Stimulated activated CD8-positive, alpha-beta memory T cell treated with anti-CD3 and anti-CD28 coated beads, Interleukin-4, amount 100 ng/mL, for 1 hour (primary cell): ENCODE measurements at places on chromosomes 11 and 22.

DNA sequence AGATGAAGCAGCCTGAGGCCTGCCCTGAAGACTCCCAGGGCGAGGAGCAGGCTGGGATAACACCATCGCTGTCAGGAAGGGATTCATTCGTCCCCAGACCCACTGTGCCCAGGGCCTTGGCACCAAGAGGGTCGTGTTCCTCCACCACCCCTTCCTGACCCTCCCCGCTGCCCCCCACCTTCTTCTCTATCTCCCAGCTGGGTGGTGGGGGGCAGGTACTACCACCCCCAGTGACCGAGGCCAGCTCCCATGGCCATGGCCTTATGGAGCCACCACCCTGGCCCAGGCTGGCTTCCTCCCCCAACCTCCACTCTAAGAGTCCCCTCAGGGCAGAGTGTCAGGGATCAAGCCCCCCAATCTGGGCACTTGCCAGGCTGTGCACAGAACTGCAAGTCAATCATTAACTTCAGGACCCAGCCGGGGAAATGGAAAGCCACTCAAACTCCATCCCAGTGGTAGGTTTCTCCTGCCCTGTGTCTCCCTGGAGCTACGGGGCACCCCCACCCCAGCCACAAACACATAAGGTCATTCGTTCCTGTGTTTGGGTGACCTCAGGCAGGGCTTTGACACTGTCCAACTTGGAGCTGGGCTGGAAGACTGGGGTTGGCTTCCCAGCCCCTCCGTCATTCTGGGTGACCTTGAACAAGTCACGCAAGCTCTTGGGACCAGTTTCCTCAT lies 33.3 kb upstream of the WNT11 start:
- DNase-seq, result no peak

DNA sequence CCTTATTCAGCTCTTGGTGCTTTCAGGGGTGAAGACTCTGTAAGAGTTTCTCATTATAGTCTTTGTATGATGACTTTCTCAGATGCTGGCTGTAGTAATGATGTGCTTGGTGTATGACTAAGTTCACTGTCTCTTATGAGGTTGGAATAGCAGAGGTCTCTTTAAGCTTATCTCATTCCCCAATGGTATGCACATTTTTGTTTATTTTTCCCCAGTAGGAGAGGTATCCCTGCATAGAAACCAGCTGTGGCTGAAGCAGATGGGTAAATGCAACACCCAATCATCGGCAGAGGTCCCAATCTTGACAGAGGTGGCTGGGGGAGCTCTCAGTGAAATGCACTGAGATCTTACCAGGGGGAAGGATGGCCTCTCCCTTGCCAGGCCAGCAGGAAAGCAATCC lies 34.6 kb downstream of the BBOX1 start:
- no peak for DNase-seq

DNA sequence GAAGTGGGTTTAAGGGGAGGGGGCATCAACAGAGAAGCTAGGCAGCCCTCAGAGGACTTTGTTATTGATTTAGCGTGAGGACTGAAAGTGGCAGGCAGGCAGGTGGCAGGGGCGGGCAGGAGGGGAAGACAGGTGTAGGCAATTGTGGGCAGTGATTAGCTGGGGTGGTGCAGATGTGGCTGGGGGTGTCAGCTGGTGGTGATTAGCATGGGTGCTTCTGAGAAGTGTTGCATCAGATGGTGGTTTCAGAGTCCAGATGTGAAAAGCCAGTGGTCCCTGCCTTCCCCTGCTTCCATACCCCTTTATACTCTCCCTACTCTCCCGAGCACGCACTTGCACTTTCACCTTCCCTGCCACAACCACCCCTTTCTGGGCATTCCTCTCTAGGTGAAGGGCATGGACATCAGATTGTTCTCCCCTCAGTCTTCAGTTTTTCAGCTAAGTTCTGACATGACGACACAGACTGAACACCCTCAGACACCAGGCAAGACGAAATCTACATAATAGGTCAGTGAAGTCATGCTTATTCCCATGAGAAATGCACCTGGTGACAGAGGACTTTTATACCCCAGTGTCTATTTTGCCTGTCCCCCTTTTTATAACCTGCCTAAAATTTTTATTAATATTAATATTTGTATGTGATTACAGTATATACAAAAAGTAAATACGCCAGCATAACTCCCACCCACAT lies 435.7 kb upstream of the CADM1 start:
- DNase-seq, result no peak

GRCh38 chr22:50218153-50218995 lies 17.6 kb downstream of the SELENOO start:
- no peak for DNase-seq

GRCh38 chr11:66720223-66720898 lies 8.7 kb downstream of the SPTBN2 start:
- DNase-seq, result no peak

DNA sequence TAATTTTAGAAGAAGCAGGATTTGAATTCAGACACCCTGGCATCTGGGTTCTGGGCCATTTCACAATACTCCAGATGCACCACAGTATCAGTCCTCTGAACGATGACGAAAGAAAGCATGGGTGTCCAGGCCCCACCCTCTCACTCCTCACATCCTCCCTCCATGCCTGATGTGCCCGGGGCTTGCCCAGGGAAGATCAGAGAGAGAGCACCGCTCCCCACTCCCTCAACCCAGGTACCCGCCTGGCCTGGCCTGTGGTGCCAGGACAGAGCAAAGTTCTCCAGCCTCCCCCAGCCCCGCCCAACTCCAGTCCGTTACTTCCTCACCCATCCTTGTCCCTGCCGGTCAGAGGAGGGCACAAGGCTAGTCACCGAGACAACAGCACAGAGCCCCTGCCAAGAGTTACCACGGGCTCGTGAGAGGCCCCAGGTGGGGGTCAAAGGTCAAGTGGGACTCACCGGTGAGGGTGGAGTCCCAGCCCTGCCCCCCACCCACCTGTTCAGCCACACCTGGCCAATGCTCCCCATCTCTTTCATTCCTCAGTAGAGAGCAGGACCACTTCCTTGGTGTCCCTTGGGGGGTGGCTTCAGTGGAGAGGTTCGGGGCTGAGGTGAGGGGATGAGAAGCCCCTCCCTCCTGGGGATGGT lies 8.1 kb downstream of the BCL9L start:
- DNase-seq, result no peak

GRCh38 chr11:34387653-34388052 lies 29.8 kb upstream of the ABTB2 start:
- DNase-seq, result no peak

GRCh38 chr11:117502015-117502778 lies 174.5 kb downstream of the CEP164 start:
- no peak for DNase-seq

DNA sequence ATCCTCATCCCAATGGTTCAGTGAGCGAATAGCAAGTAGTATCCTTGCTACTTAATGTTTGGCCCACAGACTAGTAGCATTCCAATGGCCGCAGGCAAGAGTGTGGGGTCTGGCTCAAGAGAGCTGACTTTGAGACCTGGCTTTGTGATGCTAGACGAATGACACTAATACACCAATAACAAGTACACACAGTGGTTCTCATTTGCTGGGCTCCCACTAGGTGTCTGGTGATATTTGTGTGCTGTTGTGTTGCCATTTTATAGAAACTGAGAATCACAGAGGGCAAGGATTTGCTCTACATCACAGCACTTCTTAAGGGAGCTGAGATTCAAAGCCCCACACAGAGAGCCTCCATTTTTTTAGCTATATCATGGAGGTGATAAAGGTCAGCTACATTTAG lies 351.2 kb downstream of the TENM4 start:
- DNase-seq, result no peak

GRCh38 chr11:45860348-45860747 lies 13.1 kb downstream of the CRY2 start:
- no peak for DNase-seq

DNA sequence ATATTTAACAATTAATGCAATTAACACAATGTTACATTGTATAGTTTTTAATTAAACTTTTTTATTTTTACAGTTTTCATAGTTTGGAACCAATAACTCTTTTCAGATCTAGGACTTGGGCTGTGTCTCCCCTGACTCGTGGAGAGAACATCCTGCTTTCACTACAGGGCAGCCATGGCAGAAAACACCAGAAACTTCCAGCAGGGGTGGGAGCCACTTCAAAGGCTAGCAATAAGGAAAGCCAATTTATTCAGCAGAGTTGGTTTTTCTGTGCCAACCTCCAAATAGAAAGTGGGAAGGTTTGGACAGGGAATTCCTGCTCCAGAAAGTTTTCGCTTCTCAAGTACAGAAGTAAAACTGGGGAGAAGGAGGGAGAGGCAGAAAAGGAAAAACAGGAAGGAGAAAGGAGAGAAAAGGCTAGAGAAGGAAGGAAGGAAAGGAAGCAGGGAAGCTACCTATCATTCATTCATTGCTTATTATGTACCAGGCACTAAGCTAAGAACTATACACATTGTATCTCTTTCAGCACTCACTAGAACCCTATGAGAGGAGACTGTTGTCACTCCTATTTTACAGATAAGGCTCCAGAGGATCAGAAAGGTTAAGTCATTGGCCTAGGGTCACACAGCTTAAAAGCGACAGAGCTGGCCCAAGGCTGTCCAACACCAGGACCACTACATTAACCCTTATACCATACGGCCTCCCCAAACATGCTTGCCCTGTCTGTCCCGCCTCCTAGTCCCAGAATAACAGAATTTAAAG lies 54.8 kb upstream of the CREB3L1 start:
- no peak for DNase-seq

- DNase-seq, result no peak
Observed at GRCh38 chr11:44633641-44634040, 68.2 kb downstream of the CD82 start.

DNA sequence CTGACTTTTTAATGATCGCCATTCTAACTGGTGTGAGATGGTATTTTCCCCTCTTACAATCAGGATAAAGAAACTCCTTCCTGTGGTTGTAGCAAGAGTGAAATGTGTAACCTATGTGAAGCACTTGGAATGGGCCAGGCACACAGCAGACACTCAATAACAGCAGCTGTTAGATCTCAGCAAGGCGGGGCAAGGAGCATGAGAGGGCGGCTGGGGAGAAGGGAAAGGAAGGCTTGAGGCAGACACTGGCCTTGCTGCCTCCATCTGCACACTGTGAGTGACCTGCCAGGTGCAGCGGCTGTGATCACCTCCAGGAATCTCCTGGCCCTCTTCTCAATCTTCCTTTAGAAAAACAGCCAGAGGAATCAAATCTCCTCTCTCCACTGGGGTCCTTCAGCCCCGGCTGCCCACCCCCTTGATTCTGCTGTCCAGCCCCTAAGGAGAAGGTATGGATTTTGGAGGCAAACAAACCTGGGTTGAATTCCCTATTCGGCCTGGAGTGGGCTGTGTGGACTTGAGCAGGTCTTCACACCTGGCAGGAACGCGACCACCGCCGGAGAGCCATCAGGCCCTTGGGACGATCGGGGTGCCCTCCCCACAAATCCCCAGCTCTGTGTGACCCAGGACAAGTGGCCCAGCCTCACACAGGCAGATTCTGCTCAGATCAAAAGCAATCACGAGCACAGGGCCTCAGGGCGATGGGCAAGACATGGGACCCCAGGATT lies 49.0 kb downstream of the RPUSD4 start:
- DNase-seq, result no peak
